ENCODE measurements at places on chromosomes 1 and 21.

DNA sequence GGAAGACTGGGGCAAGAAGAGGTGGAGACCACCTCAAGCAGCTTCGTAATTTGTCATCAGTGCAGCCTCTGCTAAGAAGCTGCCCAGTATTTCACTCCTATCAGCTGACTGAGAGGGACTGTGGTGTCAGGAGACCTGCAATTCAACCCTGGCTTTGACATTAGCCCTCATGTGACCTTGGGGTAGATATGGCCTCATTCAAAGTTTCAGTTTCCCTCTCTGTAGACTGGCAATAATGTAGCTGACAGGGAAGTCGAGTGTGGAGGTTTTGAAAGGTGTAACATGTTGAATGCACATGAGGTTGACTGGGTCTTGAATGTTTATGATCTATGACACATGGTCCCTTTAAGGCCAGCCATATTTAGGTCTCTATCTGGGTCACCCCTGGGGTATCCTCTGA is 2.2 kb upstream of the SPRR4 start:
- DNase-seq, result no peak

DNA sequence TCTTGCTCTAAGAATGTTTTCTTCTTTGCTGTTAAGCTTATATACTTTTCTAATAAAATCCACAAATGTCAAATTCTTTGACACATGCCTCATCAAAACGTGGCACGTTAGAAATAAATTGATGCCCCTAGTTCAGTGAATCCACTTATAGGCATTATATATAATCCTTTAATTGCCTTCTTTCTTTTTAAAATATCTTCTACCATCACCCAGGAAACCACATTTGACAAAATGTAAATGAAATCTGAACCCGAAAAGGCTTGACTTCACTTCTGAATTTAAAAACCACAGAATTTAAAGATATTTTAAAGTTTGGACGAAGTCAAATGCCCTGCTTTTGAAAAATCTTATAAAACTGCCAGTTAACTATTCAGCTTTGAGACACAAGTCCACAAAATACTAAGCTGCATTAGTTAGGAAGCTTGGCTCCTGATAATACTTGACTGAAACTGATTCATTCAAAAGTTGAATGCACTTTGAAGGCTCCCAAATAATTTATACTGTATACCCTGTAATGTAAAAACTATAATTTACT is 22.4 kb upstream of the KIFAP3 start:
- DNase-seq, result no peak

DNA sequence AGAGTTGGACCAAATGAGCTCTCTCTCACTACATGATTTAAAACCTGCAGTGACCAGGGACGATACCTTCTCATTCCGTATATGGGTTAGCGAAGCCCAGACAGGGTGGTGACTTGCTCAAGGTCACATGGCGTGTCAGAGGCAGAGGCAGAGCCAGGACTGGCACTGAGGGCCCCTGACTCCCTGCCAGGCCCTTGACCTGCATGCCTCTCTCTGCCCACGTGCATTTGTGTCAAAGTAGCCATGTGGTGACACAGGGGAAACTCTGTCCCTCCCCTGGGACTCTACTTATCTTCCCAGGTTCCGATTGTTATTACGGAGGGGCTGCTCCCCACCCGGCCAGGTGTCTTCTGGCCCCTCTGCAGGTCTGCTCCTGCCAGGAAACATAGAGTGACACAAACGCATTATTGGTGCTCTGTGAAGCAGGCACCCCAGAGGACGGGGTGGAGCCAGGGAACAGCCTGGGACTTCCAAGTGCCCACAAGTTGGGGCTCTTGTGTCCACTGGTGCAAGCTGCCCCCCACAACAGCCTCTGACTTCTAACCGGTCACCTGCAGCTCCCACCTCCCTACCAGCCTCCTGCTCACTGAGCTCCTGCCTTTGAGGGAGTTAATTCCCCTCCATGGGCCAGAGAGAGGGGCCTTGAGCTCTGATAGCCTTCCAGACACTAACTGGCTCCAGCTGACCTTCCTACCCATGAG is 7.3 kb upstream of the TINAGL1 start:
- DNase-seq, result no peak

DNA sequence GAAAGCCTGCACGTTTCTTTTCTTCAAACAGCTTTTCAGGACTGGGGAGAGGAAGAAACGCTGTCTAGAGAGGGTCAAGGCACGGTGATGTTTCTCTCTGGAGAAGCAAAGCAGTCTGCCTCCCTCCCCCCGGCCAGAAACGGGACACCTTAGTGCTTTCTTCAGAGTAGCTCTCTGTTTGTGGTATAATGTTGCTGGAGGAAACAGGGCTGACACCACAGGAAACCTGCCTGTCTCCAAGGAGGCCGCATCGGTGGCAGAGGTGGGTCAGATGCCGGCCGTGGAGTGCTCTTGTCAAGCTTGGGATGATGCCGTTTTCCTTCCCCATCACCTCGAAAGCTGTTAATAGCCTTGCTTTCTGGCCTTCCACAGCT is 139.4 kb downstream of the DHRS3 start:
- DNase-seq, result no peak

DNA sequence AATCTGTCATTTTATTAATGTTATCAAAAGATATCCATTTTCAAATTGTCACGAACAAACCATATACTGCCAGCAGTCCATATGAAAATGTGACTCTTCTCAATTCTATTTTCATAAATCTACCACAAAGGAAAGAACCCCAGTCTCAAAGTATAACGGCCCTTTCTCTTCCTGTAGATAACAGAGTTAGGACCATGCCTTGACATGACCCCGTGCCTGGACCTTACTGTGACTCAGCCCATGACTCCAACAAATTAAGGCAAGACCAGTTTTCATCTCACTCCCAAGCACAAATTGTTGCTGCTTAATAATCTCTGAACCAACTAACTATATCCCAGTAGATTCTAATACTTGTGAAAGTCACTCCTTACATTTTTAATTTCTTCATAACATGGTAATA is 124.4 kb upstream of the NFIA start:
- DNase-seq, result no peak

- no peak for DNase-seq
Observed at GRCh38 chr1:115199416-115200132, 110.3 kb upstream of the TSPAN2 start.

- DNase-seq, result no peak
Observed at GRCh38 chr1:117094841-117095604, 26.5 kb downstream of the TRIM45 start.

DNA sequence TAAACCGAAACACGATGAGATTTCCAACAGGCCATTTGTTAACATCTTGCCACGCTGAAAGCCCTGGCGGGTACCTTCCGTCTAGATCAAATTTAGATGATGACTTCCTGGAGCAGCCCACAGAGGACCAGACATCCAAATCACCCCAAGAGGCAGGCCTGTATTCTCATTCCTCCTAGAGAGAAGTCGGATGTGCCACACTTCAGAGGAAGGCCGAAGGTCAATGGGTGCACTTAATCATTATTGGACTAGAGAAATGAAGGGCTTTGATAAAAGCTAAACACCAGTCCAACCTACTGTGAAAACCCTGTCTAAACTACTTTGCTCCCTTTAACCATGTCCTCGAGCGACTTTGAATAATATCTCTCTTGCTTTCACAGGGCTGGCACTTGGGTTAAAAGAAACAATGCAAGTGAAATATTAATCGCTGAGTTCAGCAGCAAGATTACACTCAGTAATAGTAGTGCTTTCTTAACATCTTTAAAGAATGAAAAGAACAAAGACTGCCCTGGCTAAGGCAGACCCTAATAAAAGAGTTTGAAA is 76.5 kb downstream of the BCAR3 start:
- no peak for DNase-seq

GRCh38 chr1:109131800-109132199 is 17.9 kb downstream of the ELAPOR1 start:
- no peak for DNase-seq

DNA sequence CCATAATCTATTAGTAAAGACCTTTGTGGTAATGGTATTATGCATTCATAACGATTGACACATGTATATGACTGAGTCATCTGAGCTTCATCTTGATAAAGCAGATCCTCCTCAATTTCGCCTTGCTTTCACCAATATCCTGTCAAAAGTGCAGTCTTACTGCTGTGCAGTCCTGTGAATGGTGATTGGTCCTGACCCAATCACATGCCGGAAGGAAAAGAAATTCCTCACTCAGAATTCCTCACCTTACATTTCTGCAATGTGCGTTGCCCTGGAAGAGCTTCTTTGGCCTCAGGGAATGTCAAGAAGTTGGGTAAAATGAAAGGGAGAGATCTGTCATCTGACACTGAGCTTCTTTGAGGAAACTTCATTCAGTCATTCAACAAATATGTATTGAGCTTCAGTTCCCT is 121.0 kb upstream of the TSPAN2 start:
- no peak for DNase-seq

Measured in AG04450 (cell line).